ENCODE measurements at places on chromosomes 3 and 15. TPM values are rescaled to one million over a fixed set of nuclear protein-coding genes. Genes with fewer than 3 reads are reported as not detected.

- no peak for DNase-seq
Measured at GRCh38 chr15:56942118-56942517, 23.7 kb downstream of the TCF12 start.

- no peak for DNase-seq
Measured at GRCh38 chr3:128935922-128936321, 56.5 kb downstream of the ACAD9 start.

- no peak for DNase-seq
Measured at GRCh38 chr3:128083396-128083795, 31.2 kb downstream of the SEC61A1 start.

- DNase-seq, result no peak
Measured at GRCh38 chr15:55484917-55485672, 22.9 kb downstream of the DNAAF4 start.

DNA sequence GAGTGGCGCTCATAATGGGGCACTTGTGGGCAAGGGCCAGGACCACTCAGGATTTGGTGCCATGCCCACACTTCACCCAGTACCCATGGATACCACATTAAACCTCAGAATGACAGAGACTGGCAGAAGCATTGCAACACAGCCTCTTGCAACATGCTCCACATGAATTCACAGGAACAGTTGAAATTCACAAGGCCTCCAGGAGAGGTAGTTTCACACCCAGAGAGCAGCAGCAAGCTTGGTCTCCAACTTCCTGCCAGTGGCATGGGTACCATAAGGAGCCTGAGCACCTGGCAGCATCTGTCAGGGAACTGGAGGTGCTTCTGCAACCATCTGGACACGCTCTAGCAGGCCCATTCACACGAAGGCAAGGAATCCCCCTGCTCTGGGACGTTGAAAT lies 101.0 kb downstream of the OSBPL10 start:
- no peak for DNase-seq

- no peak for DNase-seq
Measured at GRCh38 chr3:115580566-115580965, 42.7 kb upstream of the GAP43 start.

- DNase-seq, result no peak
Measured at GRCh38 chr3:175695251-175695650, 836.1 kb downstream of the NAALADL2 start.

DNA sequence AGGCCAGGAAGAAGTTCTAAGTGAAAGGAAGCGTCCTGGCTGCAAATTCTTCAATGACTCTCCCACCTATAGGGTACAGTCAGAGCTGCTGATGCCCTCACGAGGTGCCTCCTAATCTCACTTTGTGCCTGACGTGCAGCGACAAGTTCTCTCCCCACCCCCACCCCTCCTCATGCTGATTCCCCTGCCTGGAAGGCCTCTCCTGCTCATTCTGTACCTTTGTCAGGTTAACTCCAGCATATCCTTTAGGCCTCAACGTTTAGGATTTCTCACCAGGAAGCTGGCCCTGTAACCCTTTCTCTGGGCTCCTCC lies 25.0 kb downstream of the SLC12A8 start:
- no peak for DNase-seq

DNA sequence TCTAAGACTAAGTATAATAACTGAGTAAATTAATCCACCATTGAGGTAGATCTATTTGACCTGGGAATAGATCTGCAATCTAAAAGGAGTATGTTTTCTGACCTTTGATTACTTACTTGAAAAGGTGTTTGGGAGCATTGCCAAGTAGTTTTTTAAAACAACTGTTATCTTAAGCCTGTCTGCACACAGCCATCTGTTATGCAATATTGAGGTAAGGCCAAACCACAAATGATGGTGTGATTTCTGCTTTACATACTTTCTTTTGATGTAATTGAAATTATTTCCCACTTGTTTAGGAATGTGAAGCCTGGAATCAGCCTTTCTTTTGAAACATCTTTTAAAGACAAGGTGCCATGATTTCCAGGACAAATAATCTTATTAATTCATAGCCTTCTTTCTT lies 274.0 kb downstream of the BBX start:
- no peak for DNase-seq

DNA sequence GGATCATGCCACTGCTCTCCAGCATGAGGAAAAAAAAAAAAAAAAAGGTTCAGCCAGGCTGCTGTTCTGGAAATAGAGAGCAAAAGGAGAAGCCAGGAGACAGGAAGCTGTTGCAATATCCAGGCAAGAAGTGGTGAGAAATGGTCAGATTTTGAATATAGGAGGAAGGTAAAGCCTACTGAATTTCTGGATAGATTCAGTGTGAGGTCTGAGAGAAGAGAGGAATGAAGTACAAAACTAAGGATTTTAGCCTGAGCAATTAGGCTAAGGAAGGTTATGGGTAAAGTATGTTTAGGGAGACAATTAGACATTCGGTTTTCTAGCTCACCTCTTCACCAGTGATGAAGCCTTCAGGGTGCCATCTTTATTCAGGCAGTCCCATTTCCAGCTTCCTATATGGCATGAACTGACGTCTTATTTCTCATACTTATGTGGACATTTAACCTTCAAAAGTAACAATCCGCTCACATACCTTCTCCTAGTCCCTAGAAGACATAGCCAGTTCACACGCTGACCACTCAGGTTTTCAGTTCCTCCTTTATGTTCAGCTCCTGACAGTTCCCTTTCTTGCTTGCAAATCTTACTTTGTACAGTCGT lies 57.2 kb downstream of the KIF9 start:
- DNase-seq, result no peak

GRCh38 chr3:37228749-37229148 lies 54.4 kb upstream of the LRRFIP2 start:
- DNase-seq, result no peak

GRCh38 chr3:12734960-12735359 lies 24.1 kb downstream of the TMEM40 start:
- DNase-seq, result no peak

DNA sequence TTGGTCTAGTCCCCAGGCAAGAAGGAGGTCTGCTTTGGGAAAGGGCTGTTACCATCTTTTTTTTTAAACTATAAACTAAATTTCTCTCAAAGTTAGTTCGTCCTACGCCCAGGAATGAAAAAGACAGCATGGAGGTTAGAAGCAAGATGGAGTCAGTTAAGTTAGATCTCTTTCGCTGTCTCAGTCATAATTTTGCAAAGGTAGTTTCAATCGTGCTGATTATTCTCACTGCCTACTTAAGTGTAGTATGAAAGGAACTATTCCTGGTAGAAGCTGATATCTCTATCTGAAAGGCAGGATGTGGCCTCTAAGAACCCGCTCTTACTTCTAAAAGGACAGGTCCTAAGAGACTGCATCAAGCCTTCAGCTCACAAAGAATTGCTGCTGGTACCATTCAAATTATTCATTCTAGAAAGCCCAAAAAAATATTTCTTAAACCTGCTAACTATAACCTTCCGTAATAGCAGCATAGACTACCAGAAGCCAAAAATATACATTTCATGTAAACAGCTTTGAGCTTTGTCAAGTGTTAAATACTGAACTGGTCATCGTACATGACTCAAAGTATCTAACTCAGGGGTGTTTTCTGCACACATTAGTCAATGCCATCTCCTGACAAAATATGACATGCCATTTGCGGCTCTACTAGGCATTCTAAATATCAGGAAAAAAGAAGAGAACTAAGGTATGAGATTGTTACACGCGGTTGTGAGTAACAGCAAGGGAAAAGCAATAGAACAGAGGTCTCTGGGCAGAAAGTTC lies 96.0 kb upstream of the CCDC80 start:
- DNase-seq, result no peak

- DNase-seq, result no peak
Measured at GRCh38 chr3:13683288-13683687, 134.4 kb downstream of the FBLN2 start.

- no peak for DNase-seq
Measured at GRCh38 chr15:30992249-30992864, 929 bp upstream of the MTMR10 start.

DNA sequence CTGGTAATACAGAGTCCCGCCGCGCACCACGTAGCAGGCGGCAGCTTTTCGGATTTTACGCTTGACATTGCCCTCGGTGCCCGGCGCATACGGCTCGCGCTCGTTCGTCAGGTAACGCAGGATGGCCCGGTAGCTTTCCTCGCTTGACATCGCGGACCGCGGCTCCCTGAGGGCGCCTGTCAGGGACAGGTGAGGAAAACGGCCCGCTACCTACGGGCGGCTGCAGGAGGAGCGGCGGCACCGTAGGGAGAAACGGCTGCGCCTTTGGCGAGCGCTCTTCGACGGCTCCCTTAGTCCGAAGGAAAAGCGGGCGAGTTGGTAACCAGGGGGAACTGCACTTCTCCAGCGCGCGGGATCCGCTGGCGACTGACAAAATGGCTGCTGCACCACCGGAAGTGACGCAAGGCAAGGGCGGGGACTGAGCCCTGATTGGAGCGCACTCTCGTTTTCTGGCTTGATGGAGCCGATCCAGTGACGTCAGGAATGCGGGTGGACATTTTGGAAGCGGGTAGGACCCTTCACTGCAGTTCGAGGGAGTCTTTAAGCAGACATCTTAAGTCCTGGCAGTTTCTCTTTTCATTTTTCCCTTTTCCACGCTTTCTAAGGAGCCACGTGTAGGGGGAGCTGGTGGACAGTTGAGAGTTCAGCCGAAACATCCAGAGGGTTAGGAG lies at the start of gene ZBTB11:
ZBTB11 (minus strand) TSS at position 368 of the 671 bp plus-strand sequence; CDS start at position 150, 218 bp downstream.
- DNase-seq, result peak; percentile 100

GRCh38 chr3:117435506-117435905 lies 725.9 kb downstream of the TUSC7 start:
- DNase-seq, result no peak

DNA sequence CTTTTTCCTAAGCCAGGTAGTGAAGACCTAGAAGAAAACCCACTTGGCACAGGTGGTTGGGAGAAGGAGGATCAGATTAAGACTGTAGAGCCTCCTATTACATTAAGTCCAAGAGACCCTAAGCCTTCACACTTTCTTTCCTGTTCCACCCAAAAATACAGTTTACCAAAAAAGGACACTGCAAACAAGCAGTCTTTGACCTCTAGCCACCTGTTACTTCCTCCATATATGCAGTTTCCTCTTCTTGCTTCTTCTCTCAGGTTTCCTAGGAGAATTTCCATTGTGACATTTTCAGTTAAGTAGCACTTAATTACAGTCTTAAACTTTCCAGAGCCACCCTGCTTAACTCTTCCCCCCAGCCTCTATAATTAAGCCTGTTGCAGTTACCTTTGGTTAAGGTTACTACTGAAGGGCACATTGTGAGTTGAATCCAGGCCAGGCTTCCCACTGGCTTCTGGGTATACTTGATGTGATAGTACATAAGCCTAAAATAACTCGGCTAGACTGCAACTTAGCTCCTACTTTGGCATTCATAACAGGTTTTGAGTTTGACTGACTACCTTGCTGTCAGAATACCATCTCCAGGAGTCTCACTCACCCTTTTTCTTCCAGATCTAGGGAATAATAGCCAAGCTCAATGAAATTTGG lies 114.2 kb upstream of the UMPS start:
- no peak for DNase-seq

- no peak for DNase-seq
Measured at GRCh38 chr3:57770009-57770827, 14.1 kb downstream of the SLMAP start.

The POMGNT2 gene
- polyA plus RNA-seq, result 20.3 TPM

The SLC2A2 gene
- polyA plus RNA-seq, result 11.7 TPM

The ANKUB1 gene
- 0.36 TPM for polyA plus RNA-seq

The CCDC33 gene
- polyA plus RNA-seq, result 4.8 TPM

The CLDN1 gene
- 73.4 TPM for polyA plus RNA-seq

The C3orf85 gene
- polyA plus RNA-seq, result 17.9 TPM

The PLA1A gene
- polyA plus RNA-seq, result 7.7 TPM

The FAM174B gene
- 35.8 TPM for polyA plus RNA-seq

The REC114 gene
- not detected for polyA plus RNA-seq
